ENCODE measurements at places on chromosomes 13 and 19.

DNA sequence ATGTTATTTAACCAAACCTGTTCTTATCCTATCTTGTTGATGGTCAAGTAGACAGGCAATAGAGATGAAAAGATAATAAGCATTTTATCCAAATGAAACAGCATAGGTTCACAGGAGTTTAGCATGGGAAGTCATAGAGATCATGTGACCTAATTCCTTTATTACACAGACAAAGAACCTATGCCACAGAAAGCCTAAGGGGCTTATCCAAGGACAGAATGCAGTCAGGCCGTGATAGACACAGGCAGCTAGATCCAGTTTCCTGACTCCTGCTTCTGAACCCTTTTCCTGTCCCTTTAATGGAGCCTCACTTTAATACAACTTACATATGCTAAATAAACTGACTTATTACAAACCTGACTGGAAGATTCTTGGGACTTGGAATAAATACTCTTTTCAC lies 532.1 kb downstream of the IRS2 start:
- DNase-seq: no peak

- no peak for DNase-seq
These were observed 75.4 kb downstream of the GADD45B start for GRCh38 chr19:2551172-2551863.

DNA sequence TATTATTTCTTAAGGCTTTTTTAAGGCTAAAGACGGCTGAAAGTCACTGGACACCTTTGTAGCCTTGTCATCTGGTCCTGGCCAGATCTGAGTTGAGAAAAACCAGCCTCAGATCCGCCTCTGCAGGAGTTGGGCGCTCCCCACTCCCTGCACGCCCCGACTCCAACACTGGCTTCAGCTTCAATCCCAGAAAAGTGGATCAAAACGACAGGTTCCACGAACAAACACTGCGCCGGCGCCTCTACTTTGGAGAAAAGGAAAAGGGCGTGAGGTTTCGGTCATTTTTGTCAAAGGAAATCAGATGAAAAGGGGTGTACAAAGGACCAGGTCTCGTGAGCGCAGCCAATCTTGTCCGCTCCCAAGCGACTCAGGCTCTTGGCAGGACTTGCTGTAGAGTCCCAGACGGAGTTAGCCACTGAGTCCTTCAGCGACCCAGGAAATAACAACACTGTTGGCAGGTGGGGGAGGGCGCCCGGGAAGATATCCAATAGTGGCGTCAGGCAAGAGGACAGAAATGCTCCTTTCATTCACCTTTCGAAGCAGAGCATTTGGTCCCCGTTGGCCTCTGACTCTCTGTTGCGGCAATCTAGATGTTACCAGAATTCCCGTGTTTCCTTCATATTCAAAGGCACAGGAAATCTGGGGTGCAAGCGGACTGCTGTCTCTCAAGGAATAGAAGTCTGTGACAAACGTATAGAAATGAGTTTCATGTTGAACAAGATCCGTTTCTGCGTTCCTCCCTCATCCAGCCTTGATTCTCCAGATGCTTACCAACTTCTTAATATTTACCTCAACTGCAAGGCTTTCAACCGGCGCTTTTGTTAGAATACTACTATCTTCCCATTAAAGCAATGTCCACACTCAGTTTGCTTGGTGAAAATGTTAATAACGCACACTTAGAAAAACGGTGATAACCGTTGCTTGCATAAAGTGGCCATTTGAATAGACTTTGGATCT lies 1.8 kb upstream of the CCNA1 start:
- DNase-seq: no peak

- no peak for DNase-seq
These were observed 1.9 kb downstream of the GALP start for GRCh38 chr19:56177564-56178243.

- no peak for DNase-seq
These were observed 381.0 kb downstream of the TSHZ3 start for GRCh38 chr19:30968210-30968609.

DNA sequence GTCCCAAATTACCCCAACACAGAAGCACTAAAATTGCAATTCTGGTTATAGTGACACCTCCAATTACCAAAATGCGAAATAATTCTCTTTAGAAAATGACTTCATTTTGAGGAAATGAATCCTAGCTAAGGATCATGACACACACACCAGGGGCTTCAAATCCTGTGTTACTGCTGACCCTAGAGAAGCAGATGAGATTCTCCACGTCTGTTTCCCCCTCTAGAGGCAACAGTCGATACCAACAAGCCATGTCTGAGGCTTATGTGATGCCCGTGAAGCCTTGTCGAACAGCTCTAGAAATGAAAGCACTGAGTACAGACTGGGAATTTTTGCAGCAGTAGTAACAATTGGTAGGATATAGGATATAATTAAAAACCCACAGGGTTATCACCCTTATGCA lies 153.6 kb upstream of the TMTC4 start:
- no peak for DNase-seq
